ENCODE measurements at places on chromosomes 3 and 15.

- DNase-seq = no peak
These were observed 190.5 kb upstream of the CMC1 start for GRCh38 chr3:28050885-28051284.

GRCh38 chr3:123700791-123701722 is 116.2 kb upstream of the HACD2 start:
- no peak for DNase-seq

DNA sequence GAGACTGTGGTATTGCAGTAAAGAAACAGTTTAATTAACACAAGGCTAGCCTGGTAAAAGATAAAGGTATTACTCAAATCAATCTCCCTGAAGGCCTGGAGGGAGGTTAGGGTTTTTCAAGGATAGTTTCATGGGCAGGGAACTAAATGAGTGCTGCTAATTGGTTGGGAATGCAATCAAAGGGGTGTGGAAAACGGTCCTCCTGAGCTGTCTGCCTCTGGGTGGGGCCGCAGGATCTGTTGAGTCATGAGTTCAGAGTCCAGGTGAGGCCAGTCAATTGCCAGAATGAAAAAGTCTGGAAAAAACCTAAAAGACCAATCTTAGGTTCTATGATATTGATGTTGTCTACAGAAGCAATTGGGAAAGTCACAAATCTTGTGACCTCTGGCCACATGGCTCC is 293.2 kb downstream of the MCTP2 start:
- no peak for DNase-seq

DNA sequence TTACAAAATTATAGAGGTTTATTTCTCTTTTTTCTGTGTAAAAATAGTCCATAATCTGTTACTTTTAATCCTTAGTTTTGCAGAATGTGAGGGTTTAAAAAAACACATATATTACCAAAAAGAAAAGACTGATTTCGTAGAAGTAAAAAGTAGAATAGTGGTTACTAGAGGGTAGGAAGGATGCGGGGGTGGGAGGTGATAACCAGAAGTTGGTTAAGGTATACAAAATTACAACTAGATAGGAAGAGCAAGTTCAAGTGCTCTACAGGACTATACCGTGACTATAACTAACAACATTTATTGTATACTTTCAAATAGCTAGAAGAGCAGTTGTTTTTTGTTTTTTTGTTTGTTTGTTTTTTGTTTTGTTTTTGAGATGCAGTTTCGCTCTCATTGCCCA is 16.1 kb downstream of the CASR start:
- no peak for DNase-seq

GRCh38 chr3:154510780-154511179 is 80.8 kb upstream of the GPR149 start:
- no peak for DNase-seq

GRCh38 chr15:101566748-101567488 is 77.4 kb upstream of the PCSK6 start:
- no peak for DNase-seq

GRCh38 chr3:128945041-128945877 is 48.6 kb downstream of the CFAP92 start:
- DNase-seq = no peak

DNA sequence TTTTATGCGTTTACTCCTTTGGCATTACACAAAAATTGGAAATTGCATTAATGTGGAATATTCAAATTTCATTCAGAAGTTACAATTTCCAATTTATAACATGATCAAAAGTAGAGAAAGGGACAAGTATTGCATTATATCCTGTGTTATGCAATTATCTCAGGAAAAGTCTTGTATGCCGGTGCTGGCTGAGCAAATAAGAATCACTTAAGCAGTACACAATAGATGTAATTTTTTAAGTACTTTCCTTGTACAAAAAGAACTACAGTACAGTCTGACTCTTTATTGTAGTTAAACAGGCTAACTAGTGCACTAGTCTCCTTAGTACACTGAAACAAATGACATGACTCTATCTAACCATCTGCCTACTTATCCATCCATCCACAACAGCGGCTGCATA is 493.2 kb upstream of the KCNMB2 start:
- DNase-seq = no peak

DNA sequence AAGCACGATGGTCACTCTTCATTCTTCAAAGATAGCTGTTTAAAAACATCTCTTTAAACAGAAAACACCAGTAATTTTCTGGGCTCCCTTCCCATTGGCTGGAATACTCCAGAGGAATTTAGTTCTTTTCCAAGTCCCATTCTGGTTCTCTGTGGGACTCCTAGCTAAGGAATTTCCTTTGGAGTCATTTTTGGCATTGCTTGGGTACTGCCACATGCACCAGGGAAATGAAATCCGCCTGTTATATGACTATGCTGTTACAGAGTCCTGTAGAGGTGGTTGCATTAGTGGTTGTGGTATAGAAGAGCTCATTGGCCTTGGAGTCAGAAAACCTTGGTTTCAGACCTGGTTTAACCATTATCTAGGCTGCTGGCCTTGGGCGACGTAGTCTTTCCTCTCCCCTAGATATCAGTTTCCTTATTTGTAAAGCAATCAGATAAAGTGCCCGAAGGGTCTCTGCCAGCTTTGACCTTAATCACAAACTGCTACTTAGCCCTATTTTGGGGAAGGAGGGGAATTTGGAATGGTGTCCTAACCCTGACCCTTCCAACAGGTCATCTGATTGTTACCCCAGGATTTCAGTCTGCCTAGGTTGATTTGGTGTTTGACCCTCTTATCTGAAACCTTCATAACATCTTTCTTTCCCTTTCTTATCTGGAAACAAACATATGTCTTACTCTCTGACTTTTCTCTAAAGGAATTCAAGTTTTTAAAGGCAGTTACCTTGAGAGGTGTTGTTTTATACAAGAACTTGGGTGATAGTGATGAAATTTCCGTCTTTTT is 13.4 kb downstream of the RTP1 start:
- no peak for DNase-seq

GRCh38 chr15:60591496-60592370 is 112.8 kb upstream of the ICE2 start:
- DNase-seq = peak; percentile 83

DNA sequence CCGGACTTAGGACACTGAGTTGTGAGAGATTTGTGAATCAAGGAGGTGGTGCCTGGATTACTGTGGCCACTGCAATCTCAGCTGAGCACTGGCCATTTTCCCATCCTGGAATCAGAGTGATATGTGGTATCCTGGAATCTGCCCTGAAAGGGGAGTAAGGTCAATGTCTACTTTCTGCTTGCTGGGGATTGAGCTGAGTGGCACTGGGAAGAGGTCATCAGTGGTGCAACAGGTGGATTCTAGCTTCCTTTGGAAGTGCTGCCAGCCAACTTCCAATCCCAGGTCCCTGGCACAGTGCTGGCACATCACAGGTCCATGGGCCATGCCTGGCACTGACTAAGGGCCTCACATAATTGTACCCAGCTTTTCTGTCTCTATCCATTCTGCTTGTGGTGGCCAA is 20.6 kb upstream of the TSEN2 start:
- DNase-seq = peak; percentile 28

DNA sequence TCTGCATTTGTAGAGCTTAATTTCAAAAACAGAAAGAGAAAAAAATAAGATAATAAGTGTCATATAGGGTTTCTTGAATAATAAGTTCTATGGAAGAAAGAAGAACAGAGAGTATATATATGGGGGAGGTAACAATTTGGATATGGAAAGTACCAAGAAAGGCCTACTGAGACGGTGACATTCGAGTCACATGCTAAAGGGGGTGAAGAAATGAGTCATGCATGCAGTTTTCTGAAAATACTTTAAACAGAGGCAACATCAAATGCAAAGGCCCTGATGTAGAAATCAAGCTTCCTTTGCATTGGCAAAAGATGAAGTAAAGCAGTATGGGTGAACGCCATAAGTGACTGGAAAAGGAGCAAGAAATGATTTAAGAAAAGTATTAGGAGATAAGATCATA is 371.6 kb upstream of the ZNF385D start:
- no peak for DNase-seq
